ENCODE measurements at places on chromosomes 5 and 9. TPM values are rescaled to one million over a fixed set of nuclear protein-coding genes. Genes with fewer than 3 reads are reported as not detected.

DNA sequence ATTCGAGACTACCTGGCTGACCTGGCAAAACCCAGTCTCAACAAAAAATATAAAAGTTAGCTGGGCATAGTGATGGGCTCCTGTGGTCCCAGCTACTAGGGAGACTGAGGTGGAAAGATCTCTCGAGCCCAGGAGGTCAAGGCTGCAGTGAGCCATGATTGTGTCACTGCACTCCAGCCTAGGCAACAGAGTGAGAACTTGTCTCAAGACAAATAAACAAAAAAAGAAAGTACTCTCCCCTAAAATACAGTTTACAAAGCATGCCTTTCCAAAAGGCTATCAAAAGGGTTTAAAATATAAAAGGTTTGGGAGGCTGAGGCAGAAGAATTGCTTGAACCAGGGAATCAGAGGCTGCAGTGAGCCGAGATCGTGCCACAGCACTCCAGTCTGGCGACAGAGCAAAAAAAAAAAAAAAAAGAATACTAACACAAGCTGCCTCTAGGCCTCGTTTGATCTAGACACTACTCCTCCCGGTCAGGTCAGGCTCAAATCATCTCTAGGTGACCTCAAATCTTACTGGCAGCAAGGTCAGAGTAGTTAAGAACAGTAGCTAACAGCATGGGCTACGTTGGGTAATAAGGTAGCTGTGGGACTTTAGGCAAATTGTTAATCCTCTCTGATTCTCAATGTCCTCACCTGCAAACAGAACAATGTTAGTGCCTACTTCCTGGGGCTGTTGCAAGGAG, 9.3 kb downstream of the NAIF1 start:
- DNase-seq, result no peak

GRCh38 chr5:137148159-137148558, 351.0 kb downstream of the SPOCK1 start:
- no peak for DNase-seq

GRCh38 chr9:33332011-33332410, 41.7 kb downstream of the NFX1 start:
- no peak for DNase-seq

DNA sequence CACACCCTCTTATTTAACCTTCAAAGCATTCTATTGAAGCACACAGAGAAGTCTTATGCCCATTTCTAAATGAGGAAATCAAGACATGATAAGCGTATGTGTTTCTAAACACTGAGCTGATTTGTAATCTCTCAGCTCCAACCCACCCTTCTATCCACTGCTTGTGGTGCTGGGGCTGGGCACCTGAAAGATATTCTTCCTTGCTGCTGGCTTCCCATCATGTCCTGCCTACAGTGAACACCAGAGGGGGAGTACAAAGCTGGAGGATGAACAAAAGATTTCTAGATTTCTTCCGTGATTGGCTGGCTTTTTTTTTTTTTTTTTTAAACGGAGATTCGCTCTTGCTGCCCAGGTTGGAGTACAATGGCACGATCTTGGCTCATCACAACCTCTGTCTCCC, 14.4 kb downstream of the ACTL7A start:
- DNase-seq, result no peak

The SUSD3 gene
- 81.1 TPM for total RNA-seq

GRCh38 chr5:40916226-40916625, 6.9 kb downstream of the C7 start:
- DNase-seq, result no peak

DNA sequence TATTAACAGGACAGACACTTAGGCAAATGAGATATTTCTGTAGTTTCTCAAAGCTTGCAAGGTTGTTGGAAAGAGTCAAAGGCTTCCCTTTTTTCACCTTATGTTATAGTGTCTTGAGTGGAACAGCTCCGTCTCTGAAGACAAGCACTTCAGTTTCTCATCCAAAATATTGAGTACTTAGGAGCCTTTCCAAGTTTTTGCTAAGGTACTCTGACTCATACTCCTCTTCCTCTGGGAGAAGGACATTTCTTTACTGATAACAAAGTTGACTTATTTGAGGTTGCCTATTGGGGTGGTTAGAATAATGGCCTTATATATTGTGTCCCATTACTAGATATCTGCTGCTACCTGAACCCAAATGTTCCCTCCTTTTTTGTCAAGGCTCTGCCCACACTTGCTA, 869.6 kb downstream of the MAT2B start:
- DNase-seq, result no peak

The DCAF12 gene
- total RNA-seq, result 41.7 TPM

DNA sequence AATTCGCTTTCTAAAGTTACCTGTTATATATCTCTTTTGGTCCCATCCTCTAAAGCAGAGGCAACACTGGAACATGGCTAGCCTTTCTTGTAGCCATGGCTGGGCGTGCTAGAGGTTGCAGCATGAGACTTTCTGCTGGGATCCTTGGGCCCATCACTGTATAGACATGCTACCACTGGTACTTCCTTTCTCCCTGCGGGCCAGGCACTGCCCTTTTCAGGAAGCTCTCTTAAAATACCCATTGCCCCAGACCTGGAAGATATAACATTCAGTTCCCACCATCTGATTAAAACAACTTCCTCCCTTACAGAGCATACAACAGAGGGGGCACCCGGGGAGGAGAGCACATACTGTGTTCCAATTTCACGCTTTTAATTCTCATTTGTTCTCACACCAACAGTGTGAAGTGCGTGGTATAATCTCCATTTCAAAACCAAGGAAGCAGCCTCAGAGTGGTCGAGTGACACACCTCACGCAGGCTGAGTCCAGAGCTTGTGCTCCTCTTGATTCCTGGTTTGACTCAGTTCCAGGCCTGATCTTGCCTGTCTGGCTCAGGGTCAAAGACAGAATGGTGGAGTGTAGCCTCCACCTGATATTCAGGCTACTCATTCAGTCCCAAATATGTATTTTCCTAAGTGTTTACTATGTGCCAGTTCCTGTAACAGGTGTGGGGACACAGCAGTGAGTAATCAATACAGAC, 22.6 kb downstream of the PTGS1 start:
- DNase-seq, result peak; percentile 0

DNA sequence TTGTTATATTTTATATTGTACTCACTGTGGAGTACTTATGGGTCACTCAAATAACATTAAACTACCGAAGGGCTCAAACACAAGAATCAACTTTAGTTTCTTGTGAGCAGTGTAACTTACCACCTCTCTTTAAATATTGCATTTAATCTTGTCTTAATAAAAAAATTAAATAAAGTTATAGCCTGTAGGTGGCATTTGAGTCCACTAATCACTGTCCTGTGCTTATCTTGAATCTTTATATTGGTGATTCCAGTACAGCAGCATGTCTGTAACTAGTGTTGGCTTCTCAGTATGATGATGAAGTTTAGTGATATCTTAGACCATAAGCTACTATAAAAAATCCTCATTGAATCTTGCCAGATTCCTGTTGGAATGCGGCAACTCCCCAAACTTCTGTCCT, 313.8 kb downstream of the FAM170A start:
- DNase-seq, result no peak

DNA sequence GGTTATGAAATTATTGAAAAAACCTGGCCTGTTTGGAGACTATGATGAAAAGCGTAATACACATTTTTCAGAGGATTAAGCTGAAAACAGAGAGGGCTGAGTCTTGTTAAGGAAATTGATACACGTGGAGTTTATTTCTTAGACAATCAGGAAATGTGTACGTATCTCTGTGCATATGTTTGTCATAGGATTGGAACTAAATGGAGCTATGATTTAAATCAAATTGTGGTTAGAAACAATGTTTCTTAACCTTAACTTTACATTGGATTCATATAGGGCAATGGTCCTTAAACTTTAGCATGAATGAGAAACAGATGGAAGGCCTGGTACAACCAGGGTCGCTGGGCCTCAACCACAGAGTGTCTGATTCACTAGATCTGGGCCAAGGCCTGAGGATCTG, 451.6 kb downstream of the CDH18 start:
- DNase-seq, result no peak

GRCh38 chr5:154544646-154545045, 66.6 kb upstream of the HAND1 start:
- no peak for DNase-seq

DNA sequence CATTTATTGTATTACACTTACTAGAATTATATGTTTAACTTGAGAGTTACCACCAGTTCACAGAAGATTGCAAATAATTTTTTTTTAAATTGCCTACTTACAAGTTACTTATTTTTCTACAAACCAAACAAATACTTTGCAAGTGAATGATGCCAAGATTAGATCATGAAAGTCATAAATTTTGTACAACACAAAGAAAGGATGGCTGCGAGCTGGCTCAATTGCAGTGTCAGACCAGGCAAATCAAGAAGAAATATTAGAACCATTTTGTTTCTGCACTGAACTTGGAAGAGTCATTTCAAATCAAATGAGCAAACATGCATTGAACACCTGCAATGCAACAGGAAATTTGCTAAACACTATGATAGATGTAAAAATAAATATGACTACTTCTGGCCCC, 97.3 kb downstream of the PLCXD3 start:
- DNase-seq, result no peak

- DNase-seq, result no peak
These were observed 119.0 kb upstream of the SLC25A48 start for GRCh38 chr5:135715267-135716055.

Data from activated CD4-positive, alpha-beta T cell treated with anti-CD3 and anti-CD28 coated beads, Interleukin-2, amount 10 ng/mL, durations not matched to agents 7 days and 5 days (primary cell).